Effector memory CD8-positive, alpha-beta T cell (primary cell): ENCODE measurements at places on chromosomes 16 and 17.

- no peaks in the 10 kb centered on the region for H3K27me3 ChIP-seq
- H3K36me3 ChIP-seq, result no peaks in the 10 kb centered on the region
- no peak overlapping the region for H3K27ac ChIP-seq
- H3K4me3 ChIP-seq, result no peak overlapping the region
Observed at GRCh38 chr17:80586846-80587228, 42.2 kb downstream of the RPTOR start.

DNA sequence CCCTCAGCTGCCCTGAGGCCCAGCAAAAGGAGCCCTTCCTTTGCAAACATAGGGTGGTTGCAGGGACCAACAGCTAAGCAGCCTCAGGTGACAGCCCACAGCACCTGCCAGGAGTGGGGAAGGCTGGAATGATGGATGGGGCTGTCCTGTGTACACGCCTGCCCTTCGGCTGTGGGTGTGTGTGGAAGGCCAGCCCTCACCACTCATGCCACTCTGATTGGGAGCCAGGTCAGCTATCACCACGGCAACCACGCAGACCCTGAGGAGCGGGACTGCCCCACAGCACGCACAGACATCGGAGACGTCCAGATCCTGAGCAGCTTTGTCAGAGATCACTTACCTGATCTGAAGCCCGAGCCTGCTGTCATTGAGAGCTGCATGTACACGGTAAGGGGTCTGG lies 11.9 kb downstream of the PIPOX start:
- no peak overlapping the region for H3K4me3 ChIP-seq

GRCh38 chr17:33028778-33029177 lies 37.1 kb downstream of the SPACA3 start:
- peaks cover 54% of the 10 kb centered on the region for H3K27me3 ChIP-seq
- H3K36me3 ChIP-seq, result no peaks in the 10 kb centered on the region
- no peaks in the 10 kb centered on the region for H3K4me1 ChIP-seq
- H3K4me3 ChIP-seq, result no peak overlapping the region
- DNase-seq, result no peak
- H3K27ac ChIP-seq, result no peak overlapping the region

GRCh38 chr17:43673516-43674323 lies 12.0 kb upstream of the MEOX1 start:
- H3K36me3 ChIP-seq, result peaks cover 4% of the 10 kb centered on the region
- DNase-seq, result peak; percentile 69
- no peaks in the 10 kb centered on the region for H3K27me3 ChIP-seq
- H3K4me1 ChIP-seq, result peaks cover 9% of the 10 kb centered on the region
- no peak overlapping the region for H3K4me3 ChIP-seq
- H3K27ac ChIP-seq, result no peak overlapping the region

DNA sequence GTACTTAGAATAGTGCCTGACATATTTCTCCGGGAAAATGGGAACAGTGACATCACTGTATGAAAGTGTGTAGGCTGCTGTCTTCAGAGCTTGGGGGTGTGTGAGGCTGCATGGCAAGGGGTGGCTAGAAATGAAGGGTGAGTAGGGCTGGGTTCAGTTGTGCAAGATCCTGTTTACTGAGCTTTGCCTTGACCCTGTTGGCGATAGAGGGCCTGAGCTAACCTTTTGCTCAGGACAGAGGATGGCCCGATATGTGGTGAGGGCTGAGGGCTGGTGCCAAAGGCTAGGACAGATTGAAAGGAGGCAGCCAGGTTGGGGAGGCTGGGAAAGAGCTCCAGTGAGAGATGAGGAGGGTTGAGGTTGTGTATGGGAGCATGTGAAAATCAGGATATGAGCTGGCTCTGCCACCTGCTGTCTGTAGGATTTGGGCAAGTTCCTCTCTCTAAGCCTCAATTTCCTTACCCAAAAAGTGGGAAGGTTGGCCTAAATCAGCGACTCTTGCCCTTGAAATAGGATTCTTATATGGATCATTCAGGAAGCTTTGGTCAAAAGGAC lies 6.0 kb upstream of the CCL1 start:
- H3K27ac ChIP-seq, result no peak overlapping the region
- no peak for DNase-seq
- H3K4me3 ChIP-seq, result no peak overlapping the region
- H3K36me3 ChIP-seq, result no peaks in the 10 kb centered on the region
- no peaks in the 10 kb centered on the region for H3K4me1 ChIP-seq
- H3K27me3 ChIP-seq, result peaks cover 10% of the 10 kb centered on the region

GRCh38 chr17:77125432-77125901 lies 15.3 kb upstream of the SEC14L1 start:
- H3K4me1 ChIP-seq, result peaks cover 10% of the 10 kb centered on the region
- no peaks in the 10 kb centered on the region for H3K27me3 ChIP-seq
- DNase-seq, result no peak

- no peak for DNase-seq
- H3K27me3 ChIP-seq, result no peaks in the 10 kb centered on the region
- H3K27ac ChIP-seq, result no peak overlapping the region
- peaks cover 2% of the 10 kb centered on the region for H3K4me1 ChIP-seq
Observed at GRCh38 chr16:872436-873242, 72.1 kb upstream of the GNG13 start.

DNA sequence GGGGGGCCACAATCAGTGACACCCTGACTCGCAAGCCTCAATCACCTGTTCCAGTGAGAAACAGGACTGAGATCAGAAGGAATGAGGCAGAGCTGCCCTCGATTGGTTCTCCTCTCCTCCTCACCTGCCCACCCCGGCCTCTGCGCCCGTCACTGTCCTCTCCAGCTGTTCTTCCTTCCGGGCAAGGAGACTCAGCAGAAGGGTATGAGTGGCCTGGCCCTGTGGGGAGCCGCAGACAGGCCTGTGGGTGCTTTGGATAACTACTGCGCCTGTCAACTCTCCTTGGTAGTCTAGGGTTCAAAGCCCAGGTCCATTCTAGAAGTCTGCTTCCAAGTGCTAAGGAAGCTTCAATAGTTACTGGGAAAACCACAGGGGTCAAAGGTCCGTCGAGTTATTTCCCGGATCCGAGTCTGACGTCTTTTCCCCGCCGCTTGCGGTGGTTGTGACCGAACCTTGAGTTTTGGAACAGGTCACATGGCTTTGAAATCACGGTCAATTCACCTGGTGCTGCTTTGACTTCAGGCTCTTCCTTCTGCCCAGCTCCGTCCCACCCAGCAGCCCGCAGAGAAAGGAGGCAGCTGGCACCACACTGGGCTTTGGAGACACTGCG lies 8.3 kb downstream of the CARD14 start:
- H3K27me3 ChIP-seq, result peaks cover 30% of the 10 kb centered on the region
- H3K36me3 ChIP-seq, result no peaks in the 10 kb centered on the region
- H3K27ac ChIP-seq, result no peak overlapping the region
- H3K4me3 ChIP-seq, result no peak overlapping the region
- no peak for DNase-seq

DNA sequence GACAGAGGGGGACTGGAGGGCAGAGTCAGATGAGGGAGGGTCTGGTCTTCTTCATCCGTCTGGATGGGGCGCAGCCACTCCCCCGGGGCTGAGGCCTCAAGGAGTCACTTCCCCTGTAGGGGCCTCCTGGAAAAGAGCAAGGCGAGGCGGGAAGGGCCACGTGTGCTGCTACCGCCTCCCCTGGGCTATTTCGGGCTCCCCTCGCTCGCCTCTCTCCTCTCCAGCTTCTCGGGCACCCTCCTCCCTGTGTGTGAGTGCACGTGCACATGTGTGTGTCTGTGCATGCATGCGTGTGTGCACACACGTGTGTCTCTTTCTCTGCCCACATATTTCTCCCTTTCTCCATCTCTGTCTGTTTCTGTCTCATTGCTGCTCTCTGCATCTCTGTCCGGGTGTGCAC lies 10.1 kb downstream of the GSG1L start:
- H3K36me3 ChIP-seq, result no peaks in the 10 kb centered on the region
- DNase-seq, result no peak
- no peak overlapping the region for H3K27ac ChIP-seq
- H3K4me1 ChIP-seq, result peaks cover 3% of the 10 kb centered on the region

DNA sequence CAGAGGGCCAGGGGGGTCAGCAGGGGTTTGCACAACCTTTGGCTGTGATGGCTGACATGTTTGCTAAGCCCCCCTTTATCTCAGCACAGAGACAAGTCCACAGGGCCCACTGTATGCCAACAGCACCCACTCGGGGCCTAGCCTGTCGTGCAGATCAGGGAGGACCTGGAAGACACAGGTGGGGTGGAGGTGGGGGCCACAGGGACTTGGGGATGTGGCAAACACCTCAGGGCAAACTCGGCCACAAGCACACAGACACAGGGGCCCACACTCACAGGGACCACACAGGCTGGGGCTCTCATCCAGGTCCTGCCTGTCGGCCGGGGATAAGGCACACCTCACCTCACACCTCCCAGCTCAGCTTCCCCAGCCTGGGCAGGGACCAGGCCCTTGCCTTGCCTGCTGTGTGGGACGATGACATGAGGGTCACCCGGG lies 87.9 kb downstream of the C16orf78 start:
- peaks cover 12% of the 10 kb centered on the region for H3K36me3 ChIP-seq
- DNase-seq, result no peak
- peak overlapping the region; percentile 91 for H3K27ac ChIP-seq

GRCh38 chr17:41133880-41134735 lies 6.2 kb downstream of the KRTAP4-6 start:
- peak overlapping the region; percentile 54 for H3K4me3 ChIP-seq
- H3K27ac ChIP-seq, result peak overlapping the region; percentile 27
- H3K27me3 ChIP-seq, result peaks cover 12% of the 10 kb centered on the region
- H3K4me1 ChIP-seq, result peaks cover 11% of the 10 kb centered on the region
- no peaks in the 10 kb centered on the region for H3K36me3 ChIP-seq

GRCh38 chr17:44105941-44106340 lies 17.5 kb downstream of the HDAC5 start:
- DNase-seq, result no peak
- peaks cover 39% of the 10 kb centered on the region for H3K36me3 ChIP-seq
- H3K4me1 ChIP-seq, result peaks cover 13% of the 10 kb centered on the region

GRCh38 chr16:4338125-4338582 lies 13.0 kb downstream of the PAM16 start:
- no peaks in the 10 kb centered on the region for H3K4me1 ChIP-seq
- no peaks in the 10 kb centered on the region for H3K27me3 ChIP-seq
- H3K36me3 ChIP-seq, result peaks cover 1% of the 10 kb centered on the region
- H3K4me3 ChIP-seq, result no peak overlapping the region
- DNase-seq, result no peak

DNA sequence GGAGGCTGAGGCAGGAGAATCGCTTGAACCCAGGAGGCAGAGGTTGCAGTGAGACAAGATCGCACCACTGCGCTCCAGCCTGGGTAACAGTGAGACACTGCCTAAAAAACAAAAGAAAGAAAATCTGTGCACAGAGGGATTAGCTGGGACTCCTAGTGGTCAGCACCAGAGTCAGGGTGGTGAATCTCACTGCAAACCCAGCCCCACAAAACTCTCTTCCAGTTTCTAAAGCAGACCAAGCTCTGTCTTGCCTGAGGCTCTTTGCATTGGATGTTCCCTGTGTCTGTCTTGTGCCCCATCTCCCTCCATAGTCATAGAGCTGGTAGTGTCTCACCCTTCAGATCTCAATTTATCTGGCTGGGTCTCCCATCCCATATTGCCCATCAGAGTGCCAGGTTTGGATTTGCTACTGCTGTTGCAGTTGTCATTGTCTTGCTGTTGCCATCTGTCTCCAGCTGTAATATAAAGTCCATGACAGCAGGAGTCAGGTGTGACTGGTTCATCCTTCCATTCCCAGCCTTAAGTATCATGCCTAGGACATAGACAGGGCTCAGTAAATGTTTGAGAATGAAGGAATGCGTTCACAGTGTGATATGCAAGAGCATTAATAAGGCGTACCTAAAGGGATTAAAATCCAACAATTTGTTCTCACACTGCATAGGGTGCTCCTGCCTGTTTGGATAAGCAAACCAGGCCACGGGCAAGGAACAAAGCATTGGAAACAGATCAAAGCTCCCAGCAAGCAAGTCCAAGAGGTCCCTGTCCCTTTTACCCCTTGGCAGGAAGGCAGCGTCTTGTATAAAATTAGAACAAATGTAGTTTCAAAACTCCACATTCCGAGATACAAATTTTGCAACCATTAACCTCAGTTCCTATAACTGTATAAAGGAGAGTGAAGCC lies 614.6 kb upstream of the CDH5 start:
- no peak for DNase-seq
- no peak overlapping the region for H3K4me3 ChIP-seq
- H3K27me3 ChIP-seq, result no peaks in the 10 kb centered on the region
- no peaks in the 10 kb centered on the region for H3K4me1 ChIP-seq
